ENCODE measurements at places on chromosomes 3 and 15.

DNA sequence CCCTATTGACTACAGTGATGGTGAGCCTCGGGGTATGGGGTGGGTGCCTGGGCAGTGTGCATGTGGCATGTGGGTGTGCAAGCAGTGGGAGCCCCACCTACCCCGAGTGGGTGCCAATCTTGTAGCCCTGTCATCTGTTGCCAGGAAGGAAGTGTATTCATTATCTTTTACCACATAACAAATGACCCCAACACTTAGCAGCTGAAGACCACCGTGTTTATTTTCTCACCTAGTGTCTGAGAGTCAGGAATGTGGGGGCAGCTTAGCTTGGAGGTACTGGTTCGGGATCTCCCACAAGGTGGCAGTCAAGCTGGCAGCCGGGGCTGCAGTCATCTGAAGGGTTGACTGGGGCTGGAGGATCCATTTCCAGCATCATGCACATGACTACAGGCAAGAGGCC lies 21.7 kb downstream of the XYLB start:
- DNase-seq = no peak

DNA sequence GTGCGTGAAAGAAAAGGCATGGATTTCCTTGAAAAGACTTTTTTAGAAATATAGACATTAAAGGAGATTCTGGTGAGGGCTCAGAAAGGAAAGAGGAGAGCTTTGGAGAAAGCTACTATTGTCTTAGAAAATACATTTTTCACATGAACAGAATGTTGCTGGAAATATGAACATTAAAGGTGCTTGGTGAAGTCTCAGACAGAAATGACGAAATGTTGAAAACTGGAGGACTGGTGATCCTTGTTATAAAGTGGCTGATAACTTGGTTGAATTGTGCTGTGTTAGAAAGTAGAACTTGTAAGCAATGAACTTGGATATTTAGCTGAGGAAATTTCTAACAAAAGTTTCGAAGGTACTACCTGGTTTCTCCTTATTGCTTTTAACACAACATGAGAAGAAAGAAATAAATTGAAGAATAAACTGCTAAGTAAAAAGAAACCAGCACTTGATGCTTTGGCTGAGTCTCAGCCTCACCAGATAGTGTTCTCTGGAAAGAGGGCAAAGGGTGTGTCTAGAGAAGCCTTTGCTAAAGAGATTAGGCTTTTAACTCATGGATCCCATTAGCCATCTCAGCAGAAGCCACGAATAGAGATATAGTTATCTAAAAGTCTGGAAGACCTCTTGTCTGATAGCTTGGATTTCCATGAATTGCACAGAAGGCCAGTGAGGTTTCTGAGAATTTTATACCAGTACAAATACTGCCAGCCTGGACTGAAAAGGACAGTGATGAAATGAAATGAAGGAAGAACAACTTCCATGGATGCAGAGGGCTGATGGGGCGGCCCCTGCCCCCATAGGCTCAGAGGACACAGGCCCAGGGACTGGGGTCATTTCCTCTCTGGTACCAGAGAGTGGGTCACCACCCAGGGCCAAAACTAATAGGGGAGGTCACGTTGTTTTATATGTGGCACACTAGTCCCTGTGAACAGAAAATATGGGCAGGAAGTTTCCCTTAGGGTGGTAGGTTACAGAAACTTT lies 91.5 kb downstream of the RPL22L1 start:
- no peak for DNase-seq

- no peak for DNase-seq
Observed at GRCh38 chr3:30741889-30742288, 135.5 kb downstream of the TGFBR2 start.

- no peak for DNase-seq
Observed at GRCh38 chr3:151609491-151609890, 124.2 kb upstream of the AADACL2 start.

DNA sequence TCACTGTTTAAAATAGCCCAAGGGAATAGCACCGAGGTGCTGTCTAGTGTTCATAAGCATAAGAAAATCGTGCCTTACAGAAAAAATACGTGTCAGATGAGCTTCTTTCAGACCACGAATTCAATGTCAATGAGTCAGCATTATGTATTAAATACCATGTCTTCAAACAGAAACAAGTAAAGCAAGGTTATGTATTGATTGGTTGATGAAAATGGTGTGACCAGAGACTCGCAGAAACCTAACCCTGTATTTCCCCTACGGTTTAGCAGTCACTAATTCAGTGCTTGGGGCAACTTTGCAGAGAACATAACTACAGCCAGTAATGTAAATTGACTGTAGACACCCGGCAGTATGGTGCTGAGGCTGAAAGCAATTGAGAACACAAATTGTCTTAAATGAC lies 307.7 kb downstream of the IL5RA start:
- DNase-seq = no peak

GRCh38 chr15:98858610-98859023 lies 149.0 kb downstream of the PGPEP1L start:
- no peak for DNase-seq

- no peak for DNase-seq
Observed at GRCh38 chr3:124395584-124396338, 334.5 kb upstream of the UMPS start.

GRCh38 chr3:191237047-191237882 lies 38.2 kb downstream of the OSTN start:
- DNase-seq = no peak

GRCh38 chr3:16474920-16475319 lies 38.6 kb downstream of the RFTN1 start:
- no peak for DNase-seq

DNA sequence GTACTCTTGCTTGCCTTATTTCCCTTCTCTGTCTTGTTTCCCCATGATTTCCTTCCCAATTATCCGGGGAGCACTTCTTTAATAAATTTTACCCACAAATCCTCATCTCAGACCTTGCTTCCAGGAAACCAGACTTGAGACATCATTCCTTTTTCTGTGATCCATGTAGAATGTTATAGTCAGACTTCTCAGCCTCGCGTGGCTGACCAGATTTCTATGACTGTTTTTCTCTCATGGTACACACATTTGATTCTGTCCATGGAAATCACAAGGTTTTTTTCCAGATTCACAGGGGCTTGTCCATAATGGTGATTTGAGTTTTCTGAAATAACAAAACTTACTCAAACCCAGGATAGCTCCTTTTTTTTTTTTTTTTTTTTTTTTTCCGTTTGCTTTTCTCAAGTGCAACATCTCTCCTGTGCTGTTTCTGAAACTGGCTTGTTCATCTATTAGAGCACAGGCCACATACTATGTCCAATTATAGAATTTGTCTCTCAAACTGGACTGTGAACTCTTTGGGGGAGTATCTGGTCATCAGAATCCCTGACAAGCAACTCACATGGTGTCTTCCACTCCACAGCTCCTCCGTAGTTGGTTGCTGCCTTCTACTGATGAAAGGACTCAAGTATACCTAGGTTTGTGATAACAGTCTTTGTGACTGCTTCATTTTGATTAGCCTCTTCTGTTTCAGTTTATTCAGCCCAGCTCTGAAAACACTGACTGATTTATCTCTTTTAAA lies 50.8 kb downstream of the RBMS3 start:
- no peak for DNase-seq

DNA sequence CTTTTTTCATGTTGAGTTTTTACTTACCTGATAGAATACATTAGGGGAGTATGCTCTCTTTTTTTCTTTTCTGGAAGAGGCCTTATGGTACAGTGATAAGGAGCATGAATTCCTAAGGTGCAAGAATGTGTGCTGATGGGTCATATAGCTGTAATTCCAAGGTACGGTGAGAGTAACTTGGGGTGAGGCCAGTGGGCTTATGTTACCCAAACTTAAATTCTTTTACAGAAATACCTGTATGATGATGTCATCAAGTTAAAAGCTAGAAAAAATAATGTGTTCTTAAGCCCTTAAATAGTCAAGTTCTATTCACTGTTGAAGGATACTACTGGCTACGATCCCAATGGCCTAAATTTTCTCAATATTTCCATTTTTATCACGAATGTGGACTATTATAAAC lies 111.2 kb downstream of the GMPS start:
- DNase-seq = no peak

GRCh38 chr3:25567388-25567787 lies 97.3 kb downstream of the TOP2B start:
- DNase-seq = no peak

DNA sequence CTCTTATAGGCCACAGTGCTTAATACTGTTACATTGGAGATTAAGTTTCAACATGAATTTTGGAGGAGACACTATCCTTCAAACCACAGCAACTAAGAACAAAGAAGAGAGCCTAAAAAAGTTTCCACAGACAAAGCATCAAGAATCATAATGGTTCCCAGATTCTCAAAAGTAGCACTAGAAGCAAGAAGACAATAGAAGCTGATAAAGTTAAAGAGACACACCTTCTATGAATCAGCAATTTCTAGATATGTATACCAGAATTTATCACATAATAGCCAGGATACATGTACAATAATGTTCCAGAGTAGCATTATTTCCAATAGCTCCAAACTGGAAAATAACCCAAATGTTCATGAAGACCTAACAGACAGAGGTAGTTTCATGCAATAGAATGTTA lies 12.2 kb downstream of the NKIRAS1 start:
- DNase-seq = no peak

GRCh38 chr3:156143136-156143535 lies 22.8 kb downstream of the KCNAB1 start:
- DNase-seq = no peak

- DNase-seq = no peak
Observed at GRCh38 chr3:95476534-95476933, 1337.9 kb upstream of the EPHA6 start.

DNA sequence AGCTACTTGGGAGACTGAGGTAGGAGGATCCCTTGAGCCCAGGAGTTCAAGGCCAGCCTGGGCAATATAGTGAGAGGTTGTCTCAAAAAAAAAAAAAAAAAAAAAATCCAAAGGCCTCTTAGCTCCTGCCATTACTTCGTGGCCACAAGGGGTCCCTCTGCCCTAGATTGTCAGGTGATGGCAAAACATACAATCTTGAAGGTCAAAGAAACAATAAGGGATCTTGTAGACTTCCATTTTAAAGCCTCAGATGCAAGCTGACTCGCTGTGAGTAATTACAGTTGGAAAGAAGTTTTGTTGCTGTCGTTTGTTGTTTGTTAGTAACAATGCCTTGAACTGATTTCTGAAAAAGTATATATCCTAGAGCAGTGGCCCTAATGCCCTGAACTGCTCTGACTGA lies 55.9 kb upstream of the PLCL2 start:
- peak; percentile 23 for DNase-seq

DNA sequence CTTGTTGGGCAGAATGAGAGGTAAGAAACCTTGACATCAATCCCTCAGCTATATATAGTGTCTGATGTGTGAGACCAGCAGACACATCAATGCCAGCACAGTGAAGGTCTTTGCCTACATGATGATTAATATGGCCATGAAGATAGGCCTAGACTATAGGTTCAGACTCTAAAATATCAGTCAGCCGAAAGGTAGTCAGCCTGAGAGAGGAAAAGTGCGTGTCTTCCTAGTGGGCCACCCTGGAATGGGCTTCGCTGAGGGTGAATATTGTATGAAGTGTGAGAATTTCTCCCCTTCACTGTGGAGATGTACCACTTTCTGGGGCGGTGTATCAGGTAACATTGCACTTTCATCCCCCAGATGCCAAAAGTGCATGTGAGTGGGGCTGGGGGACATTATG lies 33.0 kb upstream of the EPHB1 start:
- no peak for DNase-seq

DNA sequence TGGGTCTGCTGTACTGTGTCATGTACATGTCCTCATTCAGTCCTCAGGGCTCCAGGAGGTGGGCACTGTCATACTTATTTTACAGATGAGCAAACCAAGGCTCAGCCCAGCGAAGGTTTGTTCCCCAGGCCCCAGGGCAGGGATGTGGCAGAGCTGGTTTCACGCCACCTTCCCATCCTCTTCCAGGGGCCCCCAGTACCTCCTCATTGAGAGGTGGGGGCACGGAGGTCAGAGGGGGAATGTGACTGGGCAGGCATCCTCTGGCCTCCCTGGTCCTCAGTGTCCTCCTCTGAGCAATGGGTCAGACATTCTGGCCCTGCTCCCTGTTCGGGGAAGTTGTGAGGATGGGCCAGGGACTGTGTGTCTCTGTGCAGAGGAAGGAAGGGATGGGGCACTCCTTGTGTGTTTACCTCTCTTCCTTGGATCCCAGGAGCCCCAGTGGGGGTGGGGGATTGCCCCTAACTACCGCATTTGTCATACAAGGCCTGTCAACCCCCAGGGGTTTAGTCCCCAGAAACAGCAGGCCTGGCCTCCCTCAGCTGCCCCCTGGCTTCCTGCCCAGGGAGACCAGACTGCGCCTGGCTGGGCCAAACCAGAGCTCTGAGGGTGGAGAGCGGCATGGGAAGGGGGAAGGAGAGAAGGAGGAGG lies 65.9 kb upstream of the LCTL start:
- no peak for DNase-seq

GRCh38 chr3:175346573-175347356 lies 487.6 kb downstream of the NAALADL2 start:
- DNase-seq = no peak

DNA sequence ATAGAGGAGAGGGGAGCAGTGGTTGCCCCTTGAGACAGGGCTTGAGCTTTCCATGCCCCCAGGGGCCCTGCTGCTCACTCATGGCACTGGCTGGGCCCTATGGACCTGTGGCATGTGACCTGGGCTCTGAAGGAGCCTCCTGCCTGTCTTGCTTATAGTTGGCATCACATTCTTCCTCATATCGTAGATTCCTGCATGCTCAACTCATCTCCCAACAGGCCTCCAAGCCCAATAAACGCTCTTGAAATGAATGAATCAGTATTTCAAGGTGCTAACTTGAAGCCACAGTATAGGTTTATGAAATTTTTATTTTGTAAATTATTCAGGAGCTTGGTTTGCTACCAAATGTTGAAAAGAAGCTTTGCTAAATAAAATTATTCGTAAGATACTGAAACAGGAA lies 93.3 kb upstream of the SLC7A14 start:
- DNase-seq = no peak

DNA sequence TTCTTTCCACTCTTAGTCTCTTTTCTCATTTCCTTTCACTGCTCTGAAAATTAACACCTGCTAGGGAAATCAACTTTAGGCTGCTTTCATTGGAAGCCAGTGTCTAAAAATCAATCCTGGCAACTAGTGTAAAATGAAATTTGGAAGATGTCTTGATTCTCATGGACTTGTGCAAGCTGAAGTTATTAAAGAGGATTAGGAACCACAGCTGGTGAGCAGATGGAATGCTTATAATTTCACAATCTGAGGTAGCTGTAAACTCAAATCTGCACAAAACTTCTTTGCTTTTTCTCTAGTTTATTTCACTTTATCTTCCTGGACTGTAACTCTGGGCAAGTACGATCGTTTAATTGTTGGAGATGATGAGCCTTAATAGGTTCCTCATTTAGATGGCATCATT lies 175.6 kb downstream of the GHSR start:
- DNase-seq = no peak

DNA sequence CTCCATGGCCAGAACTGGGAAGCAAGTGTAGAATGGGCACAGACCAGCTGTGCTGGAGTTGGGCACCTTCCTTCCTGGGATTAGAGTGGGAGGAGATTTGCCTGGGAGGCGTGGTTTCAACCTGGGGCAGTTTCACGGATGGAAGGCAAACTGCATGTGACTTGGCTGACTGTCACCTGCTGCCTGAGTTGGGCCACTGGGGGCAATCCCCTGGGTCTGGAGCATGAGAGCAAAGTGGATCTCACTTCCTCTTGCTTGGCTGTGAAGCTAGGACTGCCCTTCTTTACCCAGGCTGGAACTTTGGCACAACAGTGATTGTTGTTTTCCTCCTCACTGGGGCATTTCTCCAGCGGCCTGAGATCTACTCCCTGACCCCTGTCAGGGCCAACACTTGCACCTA lies 1247.0 kb upstream of the EPHA6 start:
- no peak for DNase-seq

GRCh38 chr3:103393395-103394186 lies 958.8 kb downstream of the ZPLD1 start:
- no peak for DNase-seq

All from stimulated activated CD4-positive, alpha-beta T cell treated with anti-CD3 and anti-CD28 coated beads, Interleukin-1b, Interleukin-23, amount 100 ng/mL, for 1 hour (primary cell).